ENCODE measurements at places on chromosomes 2 and 18.

- DNase-seq, result no peak
These were observed 419.8 kb downstream of the SETBP1 start for GRCh38 chr18:45100321-45101105.

DNA sequence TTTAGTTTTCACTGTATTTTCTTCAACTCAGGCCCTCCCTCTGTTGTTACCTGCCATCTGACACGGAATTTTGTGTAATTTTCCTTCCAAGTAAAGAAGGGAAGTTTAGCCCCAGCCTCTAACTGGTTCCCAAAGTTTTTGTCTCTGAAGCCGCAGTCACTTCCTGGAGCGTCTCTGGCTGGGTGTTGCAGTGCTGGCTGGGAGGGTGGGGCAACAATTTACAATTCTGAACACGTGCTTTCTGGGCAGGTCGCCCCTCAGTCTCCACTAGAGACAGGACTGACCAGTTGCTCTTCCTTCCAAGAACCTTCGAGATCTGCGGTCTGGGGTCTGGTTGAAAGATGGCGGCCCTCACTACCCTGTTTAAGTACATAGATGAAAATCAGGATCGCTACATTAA is 3.5 kb downstream of the CNDP2 start:
- peak; percentile 90 for DNase-seq

DNA sequence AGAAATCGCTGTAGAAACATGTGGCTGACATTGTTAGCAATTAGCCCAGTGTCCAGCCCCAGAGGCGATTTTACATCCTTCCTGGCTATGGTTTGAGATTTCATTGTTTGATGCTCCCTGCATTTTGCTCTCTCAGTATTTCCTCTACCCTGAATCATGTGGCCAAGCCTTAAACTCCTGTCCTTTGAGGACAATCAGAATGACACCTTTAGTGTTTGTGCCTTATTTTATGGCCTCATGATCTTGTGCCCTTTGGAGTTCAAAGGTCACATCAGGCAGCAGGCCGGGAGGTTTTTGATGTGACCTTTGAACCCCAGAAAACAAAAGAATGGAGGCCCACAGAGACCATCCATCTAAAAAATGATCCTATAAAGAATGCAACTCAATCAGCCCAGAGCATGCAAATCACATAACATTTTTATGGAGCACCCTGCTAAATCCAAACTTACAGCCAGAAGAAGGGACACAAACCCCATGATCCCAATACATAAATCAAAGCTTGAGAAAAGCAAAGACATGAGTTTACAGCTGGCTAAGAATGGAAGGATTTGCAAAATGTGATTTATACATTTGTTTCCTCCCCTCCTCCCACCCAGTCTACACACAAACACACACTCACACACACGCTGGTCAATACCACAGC is 52.5 kb downstream of the FECH start:
- no peak for DNase-seq

GRCh38 chr18:44893045-44893706 is 212.5 kb downstream of the SETBP1 start:
- no peak for DNase-seq

DNA sequence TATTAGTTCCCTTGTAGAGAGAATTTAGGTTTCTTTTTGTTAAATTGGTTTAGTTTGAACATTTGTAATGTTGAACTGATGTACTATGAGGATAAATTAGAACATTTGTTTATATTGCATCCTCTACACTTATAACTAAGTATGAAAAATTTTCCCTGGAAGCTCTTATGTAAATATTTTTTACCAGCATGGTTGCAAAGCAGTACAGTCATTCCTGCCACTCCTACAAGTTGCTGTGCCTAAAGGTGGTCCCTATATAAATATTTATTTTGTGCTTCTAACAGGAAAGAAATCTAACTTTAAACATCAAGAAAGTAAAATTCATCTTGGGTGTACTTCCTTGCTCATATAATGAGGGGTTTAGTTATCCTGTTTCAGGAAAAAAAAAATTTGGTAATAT is 14.2 kb downstream of the TWSG1 start:
- DNase-seq, result no peak

GRCh38 chr2:236915186-236915585 is 170.5 kb upstream of the COPS8 start:
- DNase-seq, result no peak

DNA sequence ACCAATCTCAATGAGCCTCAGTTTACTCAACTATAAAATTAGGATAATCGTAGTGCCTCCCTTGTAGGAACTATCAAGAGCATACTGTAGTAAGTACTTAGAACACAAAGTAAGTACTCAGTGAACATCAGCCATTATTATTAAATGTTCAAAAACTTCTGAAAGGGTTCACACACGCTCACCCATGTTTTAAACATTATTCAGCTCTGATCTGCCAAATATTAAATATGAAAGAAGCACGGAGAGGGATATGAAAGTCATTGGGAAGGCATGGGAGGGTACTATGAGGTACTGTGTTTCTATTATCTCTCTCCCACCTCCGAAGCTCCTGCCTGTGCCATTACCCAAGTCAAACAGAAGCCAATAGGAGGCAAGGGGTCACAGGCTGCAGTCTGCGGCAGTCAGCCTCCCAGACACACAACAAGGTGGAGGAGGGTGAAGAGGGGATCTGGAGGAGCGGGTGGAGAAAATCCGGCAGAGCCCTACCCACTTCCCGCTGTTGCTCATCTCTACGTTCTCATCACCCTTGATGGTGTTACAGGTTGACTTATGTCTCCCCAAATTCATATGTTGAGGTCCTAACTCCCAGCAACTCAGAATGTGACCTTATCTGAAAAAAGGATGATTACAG is 2.0 kb upstream of the TBC1D8 start:
- no peak for DNase-seq

- DNase-seq, result no peak
These were observed 78.1 kb upstream of the FAM110C start for GRCh38 chr2:124241-124880.

- DNase-seq, result no peak
These were observed 79.2 kb downstream of the SETBP1 start for GRCh38 chr18:44759925-44760342.

- DNase-seq, result no peak
These were observed 13.1 kb downstream of the CTLA4 start for GRCh38 chr2:203880557-203881125.

- no peak for DNase-seq
These were observed 11.9 kb downstream of the WDR43 start for GRCh38 chr2:28906376-28906775.

Data from muscle of arm (tissue), 14 donors.